ENCODE measurements at places on chromosomes 1 and 21.

GRCh38 chr1:15621975-15622374, 4.7 kb downstream of the DDI2 start:
- DNase-seq: no peak

DNA sequence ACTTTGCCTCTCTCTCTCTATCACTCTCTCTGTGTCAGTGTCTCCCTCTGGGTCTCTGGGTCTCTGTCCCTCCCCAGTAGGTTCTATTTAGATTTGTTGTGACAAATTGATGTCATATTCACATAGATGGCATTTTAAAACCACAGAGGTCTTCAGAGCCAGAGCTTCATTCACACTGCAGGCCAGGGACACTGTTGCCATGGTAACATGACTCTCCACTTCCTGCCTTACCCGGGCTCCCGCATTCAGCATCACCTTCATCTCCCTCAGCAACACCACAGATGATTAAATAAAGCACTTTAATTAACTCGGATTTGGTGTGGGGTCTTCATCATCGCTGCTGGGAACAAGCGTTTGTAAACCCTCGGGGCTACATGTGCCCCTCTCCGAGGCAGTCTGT, 132.6 kb downstream of the ETS2 start:
- DNase-seq: peak; percentile 85

- DNase-seq: no peak
These were observed at the start of gene MAP3K7CL for GRCh38 chr21:29130270-29130969. Gene MAP3K7CL (plus strand): TSS chr21:29130644. CDS start chr21:29133345, 2,701 bp downstream.

DNA sequence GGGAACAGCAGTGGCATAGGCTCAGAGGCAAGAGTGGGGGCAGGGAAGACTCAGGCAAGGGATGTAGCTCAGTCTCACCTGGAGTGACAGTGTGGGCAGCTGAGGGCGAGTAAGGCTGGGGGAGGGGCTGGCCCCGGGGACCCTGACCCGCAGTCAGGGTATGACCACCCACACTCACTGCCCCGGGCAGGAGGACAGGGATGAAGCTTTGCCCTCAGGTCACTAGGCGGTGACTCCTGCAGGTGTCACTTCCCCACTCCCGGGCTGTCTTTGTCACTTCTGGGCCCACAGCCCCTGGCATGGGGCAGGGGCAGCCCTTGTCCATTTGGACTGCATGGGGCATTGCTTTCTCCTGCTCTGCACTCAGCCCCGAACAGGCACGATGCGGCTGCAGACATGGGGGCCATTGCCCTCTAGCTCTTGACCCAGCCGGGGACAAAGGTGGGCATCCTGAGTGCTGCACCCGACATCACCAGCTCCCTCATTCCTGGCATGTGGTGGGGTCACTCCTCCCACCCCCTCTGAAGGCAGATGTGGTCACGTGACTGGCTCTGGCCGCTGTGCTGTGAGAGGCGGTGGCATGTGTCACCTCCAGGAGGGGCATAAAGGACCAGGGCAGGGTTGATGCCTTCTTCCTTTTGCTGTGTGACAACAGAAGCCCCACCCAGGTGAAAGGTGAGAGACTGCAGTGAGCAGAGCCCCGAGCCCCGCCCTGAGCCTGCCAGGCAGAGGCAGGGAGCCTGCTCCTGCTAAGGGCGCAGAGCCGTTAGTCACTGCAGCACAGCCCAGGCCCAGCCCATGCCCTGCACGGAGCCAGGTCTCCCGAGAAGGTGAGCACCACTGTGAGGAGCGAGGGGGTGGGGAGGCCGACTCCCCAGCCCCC, 66.0 kb downstream of the MATN1 start:
- DNase-seq: no peak

- no peak for DNase-seq
These were observed 17.5 kb upstream of the MTARC1 start for GRCh38 chr1:220769205-220769604.

DNA sequence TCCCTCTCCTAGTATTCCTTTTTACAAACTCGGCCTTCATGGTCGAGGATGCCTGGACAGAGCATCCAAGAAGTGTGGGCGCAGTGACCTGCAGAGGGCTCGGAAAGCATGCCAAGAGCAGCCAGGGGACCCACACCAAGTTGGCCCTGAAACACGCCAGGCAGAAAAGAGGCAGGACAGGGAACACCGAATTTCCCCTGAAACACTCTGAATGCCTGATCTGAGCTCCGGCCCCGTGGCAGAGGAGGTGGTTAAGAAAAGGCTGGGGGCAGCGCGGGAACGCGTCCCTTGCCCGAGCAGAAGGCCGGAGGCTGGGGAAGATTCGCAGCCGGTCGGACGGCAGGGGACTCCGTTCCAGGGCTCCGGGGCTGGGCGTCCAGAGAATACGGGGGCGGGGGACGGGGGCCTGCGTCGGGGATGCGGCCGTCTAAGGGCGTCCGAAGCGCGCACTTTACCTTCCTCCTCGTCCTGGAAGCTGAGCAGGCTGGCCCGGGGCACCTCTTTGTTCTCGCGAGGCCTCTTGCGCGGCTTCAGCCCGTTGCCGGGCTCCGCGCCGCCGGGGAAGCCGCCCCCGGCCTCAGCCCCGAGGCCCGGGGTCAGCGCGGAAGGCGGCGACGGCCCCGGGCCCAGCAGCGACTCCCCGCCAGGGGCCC, 558 bp downstream of the PAXBP1 start:
- DNase-seq: peak; percentile 88

DNA sequence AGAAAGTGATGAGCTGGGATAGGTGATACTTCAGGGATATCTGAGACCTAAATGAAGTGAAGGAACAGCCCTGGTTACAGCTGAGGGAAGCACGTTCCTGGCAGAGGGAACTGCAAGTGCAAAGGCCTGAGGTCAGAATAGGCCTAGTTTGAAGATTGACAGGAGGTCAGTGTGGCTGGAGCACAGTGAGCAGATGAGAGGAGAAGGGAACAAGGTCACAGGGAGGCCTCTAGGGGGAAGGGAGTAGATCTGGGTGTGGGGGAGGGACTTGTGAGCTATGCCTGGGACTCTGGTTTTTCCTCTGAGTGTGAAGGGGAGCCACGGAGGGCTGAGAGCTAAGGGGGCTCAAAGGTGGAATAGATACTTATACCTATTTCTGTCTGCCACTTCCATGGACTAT, 736.4 kb downstream of the MATN1 start:
- DNase-seq: no peak

GRCh38 chr1:183432548-183432875, 14.3 kb upstream of the NMNAT2 start:
- no peak for DNase-seq

DNA sequence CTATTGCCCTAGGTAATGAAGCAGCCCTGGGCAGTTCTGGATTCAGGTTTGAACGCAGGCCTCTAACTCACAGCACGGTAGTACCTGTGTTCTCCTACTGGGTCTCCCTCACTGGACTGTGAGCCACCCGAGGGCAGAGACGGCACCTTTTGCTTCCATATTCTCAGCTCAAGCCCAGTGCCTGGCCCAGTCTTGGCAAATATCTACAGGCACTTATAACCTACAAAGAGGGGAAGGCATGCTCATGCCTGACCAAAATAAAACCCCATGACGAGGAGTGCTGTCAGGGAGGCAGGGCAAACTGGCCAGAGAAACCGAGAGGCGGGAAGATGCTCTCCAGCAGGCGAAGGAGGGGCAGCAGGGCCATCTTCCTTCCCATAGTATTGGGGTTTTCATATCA, 91.1 kb downstream of the DDX20 start:
- DNase-seq: no peak

DNA sequence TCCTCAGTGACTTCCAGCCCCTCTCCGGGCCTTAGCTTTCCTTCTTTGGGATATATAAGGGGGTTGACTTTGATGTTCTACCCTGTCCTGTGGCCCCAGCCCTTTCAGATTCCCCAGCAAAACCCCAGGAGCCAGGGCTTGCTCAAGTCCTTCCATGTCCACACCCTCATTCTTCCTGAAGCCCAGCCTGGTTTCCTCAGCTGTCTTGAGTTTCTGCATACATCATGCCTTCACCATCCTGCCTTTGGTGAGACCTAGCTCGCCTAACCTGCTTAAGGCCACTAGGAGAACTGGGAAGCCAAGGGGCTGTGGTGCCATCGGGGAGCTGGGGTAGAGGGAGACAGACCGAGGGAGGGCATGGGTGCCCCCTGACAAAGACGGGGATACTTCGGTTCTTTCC, 17.2 kb upstream of the PEF1 start:
- no peak for DNase-seq
